Stimulated activated CD4-positive, alpha-beta T cell treated with anti-CD3 and anti-CD28 coated beads, TNF-alpha, amount 100 ng/mL, for 1 hour (primary cell): ENCODE measurements at places on chromosomes 3 and 15.

- DNase-seq = no peak
Measured at GRCh38 chr3:80215191-80215590, 447.4 kb upstream of the ROBO1 start.

DNA sequence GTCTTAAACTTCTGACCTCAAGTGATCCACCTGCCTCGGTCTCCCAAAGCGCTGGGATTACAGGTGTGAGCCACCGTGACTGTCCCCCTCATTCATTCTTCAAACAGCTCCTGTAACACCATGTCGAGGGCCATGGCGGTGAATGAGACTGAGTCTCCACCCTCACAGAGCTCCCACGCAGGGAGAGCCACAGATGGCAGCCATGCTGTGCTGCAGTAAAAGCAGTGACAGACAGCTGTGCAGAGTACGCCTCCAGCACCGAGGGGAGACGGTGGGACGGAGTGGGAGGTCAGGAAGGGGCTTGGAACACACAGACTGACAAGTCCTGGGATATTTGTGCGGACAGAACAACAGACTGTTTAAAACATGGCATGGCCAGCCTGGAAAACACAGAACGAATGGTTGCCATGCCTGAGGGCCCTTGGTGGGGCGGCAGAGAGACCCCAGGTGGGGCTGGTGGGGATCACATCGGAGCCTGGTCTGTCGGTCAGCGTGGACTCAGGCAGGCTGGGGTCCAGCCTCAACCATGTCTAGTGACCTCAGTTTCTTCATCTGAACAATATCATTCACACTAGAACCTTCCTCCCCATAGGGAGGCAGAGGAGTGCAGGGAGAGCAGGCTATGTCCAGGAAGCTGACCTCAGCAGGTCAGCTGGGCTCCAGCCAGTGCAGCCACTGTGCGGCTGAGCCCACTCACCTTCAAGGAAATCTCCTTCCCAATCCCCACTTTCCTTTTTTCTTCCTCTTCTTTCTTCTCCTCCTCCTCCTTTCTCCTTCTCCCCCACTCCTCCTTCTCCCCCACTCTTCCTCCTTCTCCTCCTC lies 20.6 kb upstream of the LCTL start:
- no peak for DNase-seq

DNA sequence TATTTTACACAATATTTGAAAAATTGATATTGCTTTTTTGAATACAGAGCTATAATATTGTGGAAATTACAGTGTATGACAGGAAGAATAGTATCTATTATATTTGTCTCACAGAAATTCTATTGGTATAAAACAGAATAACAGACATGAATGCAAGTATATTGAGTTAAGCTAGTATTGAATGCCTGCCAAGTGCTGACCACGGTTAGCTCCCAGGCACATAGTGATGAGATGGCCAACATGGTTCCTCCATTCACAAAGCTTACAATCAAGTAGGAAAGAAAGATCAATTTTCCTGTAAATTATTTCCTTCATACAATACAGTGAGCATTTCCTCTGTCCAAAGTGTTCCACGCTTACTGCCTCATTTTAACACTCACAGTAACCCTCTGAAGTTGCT lies 67.6 kb downstream of the TP63 start:
- DNase-seq = no peak

GRCh38 chr3:46946856-46947545 lies 29.5 kb downstream of the CCDC12 start:
- peak; percentile 39 for DNase-seq
